Bone marrow (tissue), 2 donors: ENCODE measurements at places on chromosomes 11 and 22.

DNA sequence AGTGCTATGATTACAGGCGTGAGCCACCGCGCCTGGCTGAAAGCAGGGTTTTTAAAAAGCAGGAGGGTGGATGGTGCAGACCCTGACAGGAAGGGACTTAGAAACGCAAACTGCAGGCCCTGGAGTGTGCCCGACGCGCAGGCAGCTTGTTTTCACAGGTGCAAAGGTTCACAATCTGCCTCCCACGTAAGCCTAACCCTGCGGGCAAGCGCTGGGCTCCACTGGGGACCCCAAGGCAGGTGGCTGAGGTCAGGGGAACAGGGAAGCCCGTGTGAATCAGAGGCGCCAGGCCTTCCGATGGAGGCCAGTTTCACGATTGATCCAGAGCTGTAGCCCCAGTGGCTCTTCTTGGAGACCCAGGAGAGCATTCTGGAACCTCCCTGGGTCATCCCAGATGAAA lies 256.3 kb downstream of the BRD1 start:
- DNase-seq: no peak

DNA sequence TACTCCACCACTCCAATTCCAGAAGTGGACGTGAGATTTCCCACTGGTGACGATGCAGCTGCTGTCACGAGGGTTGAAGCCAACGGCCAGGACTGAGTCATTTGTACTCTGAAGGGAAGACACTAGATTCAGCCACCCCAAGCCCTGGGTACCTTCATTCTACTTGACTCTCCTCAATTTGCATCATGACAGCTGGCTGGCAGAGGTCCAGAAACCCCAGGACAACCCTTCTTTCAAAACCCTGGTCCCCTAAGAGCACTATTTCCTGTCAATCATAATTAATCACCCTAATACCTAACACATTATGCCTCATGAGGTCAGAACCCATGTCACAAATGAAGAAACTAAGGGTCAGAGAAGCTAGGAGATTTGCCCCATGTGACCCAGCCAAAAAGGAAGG lies 4.9 kb downstream of the EML3 start:
- no peak for DNase-seq

DNA sequence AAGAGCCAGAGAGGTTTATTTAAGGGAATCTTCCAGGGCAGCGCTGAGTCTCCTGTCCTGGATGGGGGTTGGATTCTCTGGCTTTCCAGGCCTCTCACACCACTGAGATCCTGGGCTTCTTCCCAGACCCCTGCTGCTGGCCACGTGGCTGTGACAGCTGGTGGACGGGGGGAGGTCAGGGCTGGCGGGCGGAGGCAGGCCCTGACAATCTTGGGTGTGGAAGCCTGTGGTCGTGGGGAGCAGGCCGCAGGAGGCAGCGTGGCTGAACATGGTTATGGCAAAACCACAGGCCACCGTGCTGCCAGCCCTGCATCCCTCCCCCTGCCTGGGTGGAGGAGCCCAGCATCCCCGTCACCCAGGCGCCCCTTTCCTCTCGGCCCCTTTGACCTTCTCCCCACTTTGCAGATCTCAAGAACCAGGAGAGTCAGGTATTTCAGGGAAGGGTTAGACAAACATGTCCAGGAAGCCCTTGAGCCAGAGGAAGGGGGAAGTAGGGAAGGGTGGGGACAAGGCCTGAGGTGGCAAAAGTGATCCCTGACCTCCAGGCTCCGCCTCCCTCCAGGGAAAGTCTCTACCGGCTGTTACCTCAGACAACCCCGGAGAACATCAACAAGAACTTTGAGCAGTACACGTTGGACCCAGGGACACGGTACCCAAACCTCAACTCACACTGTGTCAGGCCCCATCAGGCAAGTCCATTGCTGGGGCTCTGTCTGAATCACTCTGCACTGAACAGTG lies 111.8 kb downstream of the MICAL2 start:
- DNase-seq: peak; percentile 5

DNA sequence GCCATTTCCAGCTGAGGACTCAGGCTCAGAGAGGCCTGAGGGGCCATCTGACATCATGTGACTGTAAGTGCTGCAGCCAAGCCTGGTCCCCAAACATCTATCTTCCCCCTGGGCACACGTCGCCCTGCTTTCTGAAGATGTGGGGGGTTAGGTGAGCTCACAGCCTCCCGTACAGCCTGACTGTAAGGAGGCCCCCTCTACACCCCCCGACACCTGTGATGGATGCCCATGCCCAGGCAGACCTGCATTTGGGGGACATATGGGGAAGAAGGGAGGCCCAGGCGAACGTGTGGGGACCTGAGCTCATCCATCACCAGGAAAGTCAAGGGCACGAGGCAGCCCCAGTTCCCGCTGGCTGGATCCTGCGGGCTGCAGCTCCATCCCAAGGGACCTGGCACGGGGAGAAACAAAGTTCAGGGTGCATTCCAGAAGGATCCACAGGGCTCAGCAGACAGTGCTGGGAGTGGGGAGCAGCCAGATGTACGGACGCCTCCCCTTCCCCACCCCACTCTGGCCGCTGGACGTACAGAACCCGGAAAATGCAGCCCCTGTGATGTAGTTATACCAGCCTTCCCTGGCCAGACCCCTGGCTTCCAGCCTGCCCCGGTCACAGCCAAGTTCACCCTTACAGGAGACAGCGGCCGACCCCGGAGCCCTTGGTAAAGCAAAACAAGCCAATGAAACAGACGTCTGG lies 1431.4 kb downstream of the BRD1 start:
- no peak for DNase-seq

- no peak for DNase-seq
These were observed 147.0 kb upstream of the NECTIN1 start for GRCh38 chr11:119875841-119876600.

GRCh38 chr11:134124660-134125451 lies 56.0 kb downstream of the JAM3 start:
- DNase-seq: no peak

- no peak for DNase-seq
These were observed 185.4 kb upstream of the E2F8 start for GRCh38 chr11:19426011-19426755.

- DNase-seq: no peak
These were observed 132.7 kb upstream of the SESN3 start for GRCh38 chr11:95363708-95364107.

- no peak for DNase-seq
These were observed 286.1 kb upstream of the CNTN5 start for GRCh38 chr11:98734686-98735085.

GRCh38 chr22:35578836-35579575 lies 38.1 kb downstream of the MB start:
- no peak for DNase-seq

- DNase-seq: no peak
These were observed 2.5 kb downstream of the MAML2 start for GRCh38 chr11:96340555-96340885.

GRCh38 chr11:77071671-77072605 lies 5.2 kb downstream of the CAPN5 start:
- no peak for DNase-seq

DNA sequence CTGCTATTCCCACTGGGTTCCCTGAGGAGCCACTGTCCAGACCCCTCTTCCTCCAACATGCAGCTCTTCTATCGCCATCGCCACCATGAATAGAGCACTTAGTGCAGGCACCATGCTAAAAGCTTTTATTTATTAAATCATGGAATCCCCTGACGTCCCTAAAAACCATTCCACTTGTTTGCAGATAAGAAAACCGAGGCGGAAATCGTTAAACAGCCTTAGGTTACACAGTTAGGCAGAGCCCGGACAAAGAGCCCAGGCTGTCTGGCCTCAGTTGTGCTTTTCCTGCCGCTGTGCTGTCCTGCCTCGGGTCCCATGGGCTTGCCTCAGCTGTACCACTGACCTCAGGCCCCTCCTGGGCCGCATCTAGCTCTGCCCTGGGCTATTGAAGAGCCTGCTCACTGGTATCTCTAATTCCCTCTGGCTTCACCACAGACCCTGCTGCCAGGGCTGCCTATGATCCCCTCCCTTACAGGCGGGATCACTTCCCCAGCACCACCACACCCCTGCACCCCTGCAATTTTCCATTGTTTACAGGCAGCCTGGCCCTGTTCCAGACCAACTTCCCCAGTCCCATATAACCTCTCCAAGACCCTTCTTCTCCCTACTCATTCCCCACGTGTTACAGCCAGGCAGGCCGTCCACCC lies 13.0 kb upstream of the TUB start:
- no peak for DNase-seq

DNA sequence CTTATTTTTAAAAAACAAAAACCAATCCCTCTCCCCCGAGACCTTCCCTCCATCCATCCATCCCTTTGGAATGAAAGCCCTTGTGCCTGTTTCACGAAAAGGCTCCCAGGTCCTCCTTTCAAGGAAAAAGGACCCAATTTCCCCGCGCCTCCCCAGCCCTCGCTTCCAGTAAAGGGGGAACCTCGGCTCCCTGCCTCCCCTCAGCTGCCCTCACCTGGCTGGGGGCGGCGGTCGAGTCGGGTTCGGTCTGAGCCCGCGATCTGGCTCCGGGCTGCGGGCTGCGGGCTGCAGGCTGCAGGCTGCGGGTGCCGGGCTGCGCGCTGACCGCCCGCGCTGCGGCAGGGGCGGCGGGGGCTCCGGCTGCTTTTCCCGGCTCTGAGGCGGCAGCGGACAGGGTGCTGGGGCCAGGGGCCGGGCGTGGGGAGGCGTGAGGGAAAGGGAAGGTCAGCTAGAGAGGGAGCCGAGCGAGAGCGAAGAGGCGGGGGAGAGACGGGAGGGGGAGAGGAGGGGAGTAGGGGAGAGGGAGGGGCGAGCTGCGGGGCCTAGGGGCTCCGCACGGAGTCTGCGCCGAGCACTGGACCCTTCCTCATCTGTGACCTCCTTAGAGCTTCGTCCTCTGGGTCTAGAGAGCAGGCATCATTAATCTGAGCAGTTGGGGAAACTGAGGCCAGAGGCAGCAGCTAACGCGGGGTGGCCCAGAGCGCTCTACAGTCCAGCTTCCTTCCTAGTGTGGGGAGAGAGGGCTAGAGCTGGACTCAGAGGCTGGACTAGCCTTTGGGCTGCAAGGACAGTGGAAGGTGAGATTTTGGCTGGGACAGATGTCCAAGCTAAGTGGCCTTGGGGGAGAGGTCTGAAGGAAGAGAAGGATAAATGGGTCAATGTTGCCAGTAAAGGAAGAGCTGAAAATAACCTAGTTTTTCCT lies at the start of gene C1QTNF4:
TSS of gene C1QTNF4 (minus strand) at position 478 of the 922 bp plus-strand sequence. CDS start 3,601 bp downstream, outside the sequence.
- no peak for DNase-seq

GRCh38 chr11:70547821-70548670 lies 149.7 kb downstream of the CTTN start:
- DNase-seq: no peak

DNA sequence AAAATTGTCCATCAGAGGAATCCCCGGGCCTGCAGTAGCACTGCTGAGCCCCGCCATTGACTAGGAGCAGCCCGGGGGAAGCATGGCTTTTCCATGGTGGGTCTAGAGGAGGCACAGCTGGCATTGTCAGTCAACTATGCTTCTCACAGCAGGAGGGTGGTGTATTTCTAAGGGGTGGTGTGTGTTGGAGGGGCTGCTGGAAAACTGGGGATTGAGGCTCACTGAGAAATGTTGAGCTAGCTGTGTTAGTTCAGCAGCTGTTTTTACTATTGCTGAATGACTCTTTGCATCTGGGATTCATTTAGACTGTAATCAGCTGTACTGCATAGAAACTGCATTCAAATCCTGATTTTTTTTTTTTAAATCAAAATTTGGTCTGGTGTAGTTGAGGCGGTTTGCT lies 5.6 kb downstream of the DDX10 start:
- no peak for DNase-seq

DNA sequence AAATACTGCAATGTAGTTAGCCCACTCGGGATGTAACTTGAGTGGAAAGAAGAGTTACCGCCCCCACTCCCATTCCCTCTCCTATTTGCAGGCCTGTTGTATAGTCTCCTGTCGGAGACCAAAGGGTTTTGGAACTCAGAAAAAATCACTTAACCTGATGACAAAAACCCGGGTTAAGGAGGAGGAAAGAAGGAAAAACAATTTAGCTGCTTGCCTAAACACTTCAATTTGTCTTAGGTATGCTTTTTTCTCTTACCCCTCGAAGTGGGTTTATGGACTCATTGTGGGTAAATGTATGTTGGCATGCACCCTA lies 2.2 kb downstream of the YAP1 start:
- no peak for DNase-seq

DNA sequence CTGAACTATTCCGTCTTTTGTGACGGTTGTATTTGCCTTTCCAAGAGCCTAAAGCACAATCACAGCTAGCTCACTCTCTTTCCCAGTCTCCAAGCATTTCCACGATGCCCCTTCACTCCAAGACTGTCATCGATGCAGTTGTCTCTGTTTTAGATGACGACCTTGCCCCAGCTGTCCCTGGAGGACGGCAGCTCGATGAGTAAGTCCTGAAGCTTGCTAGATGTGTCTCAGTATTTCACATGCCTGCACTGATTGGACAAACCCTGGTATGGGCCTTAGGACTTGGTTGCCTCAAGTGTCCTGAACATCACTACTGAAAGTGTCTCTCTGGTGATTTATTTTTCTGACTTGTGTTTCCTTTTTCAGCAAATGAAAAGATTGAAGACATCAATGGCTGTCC lies 129.9 kb downstream of the NAV2 start:
- DNase-seq: no peak

- DNase-seq: no peak
These were observed 1.2 kb upstream of the CD59 start for GRCh38 chr11:33737362-33737821.

GRCh38 chr11:76638270-76639197 lies 32.0 kb downstream of the LRRC32 start:
- DNase-seq: no peak

DNA sequence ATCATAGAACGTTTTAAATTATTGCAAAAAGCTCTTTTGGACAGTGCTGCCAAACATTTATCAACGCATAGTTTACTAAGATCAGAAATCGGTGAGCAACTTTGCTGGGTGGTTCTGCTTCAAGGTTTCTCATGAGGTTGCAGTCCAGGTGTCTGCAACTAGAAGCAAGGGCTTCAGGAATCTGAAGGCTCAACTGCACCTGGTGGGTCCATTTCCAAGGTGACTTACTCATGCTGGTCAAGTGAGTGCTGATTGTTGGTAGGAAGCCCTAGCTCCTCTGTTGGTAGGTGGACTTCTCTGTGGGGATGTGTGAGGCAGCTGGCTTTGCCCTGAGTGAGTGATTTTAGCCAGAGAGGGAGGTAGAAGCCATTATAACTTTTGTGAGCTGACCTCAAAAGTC lies 22.5 kb downstream of the ARHGEF12 start:
- no peak for DNase-seq

DNA sequence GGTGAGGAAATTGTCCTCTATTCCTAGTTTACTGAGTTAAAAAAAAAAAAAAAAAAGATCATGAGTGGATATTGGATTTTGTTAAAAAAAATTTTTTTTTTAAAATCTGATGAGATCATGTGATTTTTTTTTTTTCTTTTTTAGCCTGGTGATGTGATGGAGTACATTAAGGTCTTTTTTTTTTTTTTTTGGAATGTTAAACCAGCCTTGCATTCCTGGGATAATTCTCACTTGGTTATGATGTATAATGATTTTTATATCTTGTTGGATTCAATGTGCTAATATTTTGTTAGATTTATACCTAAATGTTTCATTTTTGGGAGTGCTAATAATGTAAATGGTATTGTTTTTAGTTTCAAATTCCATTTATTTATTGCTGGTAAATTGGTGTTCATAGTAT lies 43.3 kb downstream of the DDX10 start:
- no peak for DNase-seq

GRCh38 chr11:40877256-40877655 lies 582.2 kb downstream of the LRRC4C start:
- no peak for DNase-seq
